ENCODE measurements at places on chromosomes 13 and 19.

DNA sequence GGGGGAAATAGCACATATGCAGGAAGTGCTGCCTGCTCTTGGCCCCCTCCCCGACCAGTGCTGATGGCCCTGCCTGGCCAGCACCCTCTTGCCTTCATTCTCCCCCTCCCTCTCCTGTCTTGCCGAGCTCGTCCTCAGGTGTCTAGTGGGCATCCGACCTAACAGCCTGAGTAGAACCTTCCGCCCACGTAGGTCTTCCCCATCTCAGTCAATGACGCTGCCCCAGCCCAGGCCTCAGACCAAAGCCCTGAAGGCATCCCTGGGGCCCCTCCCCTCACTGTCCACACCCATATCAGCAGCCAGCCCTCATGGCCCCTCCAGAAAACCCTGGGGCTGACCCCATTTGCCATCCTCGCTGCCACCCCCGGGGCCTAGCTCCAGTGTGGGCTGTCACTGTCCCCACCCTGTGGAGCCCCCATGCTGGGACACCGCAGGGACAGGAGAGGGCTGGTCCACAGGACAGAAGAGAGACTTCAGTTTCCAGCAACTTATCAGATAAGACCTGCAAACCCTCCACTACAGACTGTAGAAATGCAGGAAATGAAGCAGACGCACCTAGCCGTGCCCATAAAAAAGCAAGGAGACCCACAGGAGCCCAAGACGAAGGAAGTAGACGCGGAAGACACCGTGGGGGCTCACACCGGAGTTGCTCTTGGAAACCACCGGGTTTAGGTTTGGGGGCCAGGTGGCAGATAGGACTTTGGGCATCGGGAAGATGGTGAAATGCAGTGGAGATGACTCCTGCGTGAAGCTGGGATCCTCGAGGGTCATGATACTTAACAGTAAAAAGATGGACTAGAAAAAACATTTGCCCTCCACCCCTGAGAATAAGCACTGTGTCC lies 38.3 kb downstream of the AP1M1 start:
- DNase-seq, result no peak

GRCh38 chr13:41613984-41614661 lies 156.8 kb downstream of the RGCC start:
- peak; percentile 76 for DNase-seq

- DNase-seq, result no peak
These were observed 100.7 kb downstream of the CRYL1 start for GRCh38 chr13:20424949-20425348.

GRCh38 chr13:35499676-35500075 lies 23.2 kb upstream of the MAB21L1 start:
- DNase-seq, result peak; percentile 54

GRCh38 chr13:42569576-42570344 lies 4.2 kb upstream of the TNFSF11 start:
- no peak for DNase-seq

DNA sequence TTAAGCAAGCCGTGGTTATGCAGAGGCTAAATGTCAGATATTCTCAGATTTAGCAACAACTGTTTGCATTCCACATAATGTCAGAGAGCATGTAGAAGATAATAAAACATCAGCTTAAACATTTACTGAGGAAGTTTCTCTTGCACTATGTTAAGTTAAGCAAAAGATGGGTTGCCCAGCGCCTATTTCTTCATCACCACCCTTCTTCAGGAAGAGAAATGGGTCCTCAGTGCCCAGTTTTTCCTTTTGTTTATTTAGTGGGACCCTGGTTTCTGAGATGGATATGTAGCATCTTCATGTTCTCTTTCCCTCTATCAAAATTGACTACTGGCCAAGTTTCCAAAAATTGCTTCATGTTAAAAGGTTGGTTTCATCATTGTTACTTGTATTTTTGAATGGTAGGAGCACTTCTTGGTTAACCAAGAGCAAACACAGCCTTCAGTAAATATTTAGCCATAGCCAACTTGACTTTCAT lies 356.8 kb downstream of the RFC3 start:
- no peak for DNase-seq

DNA sequence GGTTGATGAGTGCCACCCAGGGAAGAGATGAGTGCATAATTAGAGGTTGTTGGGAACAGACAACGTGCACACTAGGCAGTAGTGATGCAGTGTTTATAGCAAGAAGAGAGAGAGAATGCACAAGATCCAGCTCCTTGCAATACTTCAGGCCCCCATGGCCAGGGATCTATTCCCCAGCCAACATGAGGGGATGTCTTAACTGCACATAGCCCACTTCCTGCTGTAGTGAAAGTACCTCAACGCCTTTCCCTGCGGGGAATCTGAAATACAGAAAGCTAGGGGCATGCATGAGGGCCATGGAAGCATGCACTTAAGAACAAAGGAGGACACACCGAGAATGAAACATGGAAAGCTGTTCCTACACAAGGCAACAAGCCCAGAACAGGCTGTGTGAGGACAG lies 636.7 kb upstream of the GPC6 start:
- no peak for DNase-seq

DNA sequence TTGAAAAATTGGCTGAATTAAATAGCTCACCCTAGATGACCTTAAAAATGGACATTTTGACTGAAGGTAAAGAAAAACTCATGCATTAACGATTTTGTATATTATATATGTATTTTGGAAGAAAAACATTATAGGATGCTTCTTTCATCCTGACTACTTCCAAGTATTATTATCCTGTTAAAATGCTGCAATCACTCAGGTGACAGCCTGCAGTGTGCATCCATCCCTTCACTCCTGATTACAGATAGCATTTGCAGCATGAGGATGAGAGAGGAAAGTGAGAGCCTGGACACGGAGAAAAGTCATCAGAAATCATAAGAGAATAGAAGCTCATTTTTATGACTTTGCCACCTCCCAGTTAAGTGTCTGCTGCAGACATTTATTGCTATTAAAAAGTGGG lies 1055.6 kb downstream of the PCDH17 start:
- DNase-seq, result no peak

DNA sequence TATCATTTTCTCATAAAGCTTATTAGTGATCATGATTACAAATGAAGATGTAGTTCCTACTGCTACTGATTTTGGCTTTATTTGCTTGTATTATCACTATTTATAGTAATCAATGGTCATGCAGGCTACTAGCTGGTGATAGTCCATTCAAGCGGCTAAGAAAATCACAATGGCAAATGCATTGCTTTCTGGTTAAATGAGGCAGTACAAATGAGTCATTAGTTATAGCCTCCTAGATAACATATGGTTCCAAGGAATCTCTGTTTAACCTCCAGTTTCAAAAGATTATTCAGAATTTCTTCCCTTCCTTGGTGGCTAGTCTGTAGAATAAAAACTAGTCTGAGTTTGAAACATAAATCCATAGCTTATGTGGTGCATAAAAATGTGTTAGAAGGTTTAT lies 141.3 kb upstream of the HTR2A start:
- DNase-seq, result no peak

GRCh38 chr13:107665926-107666458 lies 549.3 kb downstream of the LIG4 start:
- no peak for DNase-seq

DNA sequence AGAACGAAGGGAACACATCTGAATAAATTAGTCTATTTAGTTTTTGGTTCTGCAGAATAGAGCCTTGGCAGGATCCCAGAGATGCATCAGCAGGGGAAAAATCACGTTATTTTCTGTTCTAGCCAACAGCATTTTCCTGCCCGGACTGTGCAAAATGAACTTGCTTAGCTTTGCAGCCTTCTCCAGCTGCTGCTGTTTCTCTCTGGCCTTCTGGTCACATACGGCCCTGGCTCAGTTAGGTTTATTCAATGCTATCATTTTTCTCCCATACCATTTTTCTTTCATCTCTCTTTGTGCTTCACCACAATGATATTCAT lies 110.4 kb upstream of the KL start:
- no peak for DNase-seq

DNA sequence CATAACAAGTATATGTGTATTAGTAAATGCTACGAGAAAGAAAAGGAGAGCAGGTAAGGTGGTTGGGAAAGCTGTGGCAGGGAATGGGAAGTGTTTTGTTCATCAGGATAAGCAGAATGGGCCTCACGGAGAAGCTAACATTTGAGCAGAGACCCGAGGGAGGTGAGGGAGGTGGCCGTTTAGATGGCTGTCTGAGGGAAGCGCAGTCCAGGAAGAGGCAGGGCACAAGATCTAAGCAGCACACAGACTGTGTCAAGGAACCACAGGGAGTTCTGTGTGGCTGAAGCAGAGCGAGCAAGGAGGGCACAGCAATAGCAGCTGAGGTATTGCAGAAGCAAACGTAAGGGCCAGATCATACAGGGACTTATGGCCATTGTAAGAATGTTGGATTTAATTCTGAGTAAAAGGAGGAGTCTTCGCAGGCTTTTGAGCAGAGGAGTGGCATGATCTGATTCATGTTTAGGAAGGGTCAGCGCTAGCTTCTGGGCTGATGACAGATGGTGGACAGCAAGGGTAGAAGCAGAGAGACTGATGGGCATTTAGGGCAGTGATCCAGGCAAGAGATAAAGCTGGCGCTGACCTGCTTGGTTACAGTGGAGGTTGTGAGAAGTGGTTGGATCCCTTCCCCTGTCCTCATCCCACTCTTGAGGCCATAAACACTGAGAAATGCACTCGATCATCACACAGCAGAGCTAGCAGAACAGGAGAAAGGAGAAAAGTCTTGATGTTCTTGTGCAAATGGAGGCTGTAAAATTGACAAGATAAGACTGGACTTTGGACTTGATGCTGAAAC lies 199.9 kb downstream of the LACC1 start:
- DNase-seq, result no peak

- no peak for DNase-seq
These were observed 666 bp downstream of the MEIS3 start for GRCh38 chr19:47418692-47419029.

GRCh38 chr13:30647824-30648521 lies 30.3 kb downstream of the USPL1 start:
- no peak for DNase-seq

- no peak for DNase-seq
These were observed 56.5 kb downstream of the TDRD3 start for GRCh38 chr13:60453490-60453889.

DNA sequence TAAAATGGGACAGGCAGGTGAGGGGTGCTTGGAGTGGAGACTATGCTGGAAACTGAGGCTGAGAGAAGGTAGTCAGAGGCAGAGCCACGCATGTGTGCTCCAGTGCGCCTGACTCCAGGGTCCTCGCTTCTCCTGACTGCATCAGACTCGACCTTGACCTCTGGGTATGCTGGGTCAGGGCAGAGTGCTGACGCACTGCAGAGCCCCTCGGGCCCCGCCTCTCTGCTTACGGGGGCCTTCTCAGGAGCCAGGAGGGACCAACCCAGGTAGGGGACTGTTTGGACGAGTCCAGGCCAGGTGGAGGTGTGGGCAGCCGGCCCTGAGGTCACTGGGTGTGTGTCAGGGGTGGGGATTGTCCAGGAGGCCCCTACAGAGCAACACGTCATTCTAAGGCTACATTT lies 22.9 kb upstream of the SLC7A10 start:
- DNase-seq, result no peak

DNA sequence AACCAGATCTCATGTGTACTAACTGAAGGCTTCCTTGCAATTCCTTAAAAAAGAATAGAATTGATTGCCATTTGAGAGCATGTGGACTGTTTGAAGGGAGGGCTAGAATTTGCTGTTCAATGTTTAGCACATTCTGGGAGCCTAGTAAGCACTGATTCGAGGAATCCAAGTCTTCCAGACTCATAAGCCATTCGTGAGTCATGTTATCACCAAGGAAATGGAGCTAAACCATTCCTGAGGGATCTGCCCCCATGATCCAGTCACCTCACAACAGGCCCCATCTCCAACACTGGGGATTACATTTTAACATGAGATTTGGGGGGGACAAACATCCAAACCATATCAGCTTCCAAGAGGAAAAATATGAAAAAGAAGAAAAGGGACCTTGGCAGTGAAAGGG lies 276.4 kb downstream of the KCNRG start:
- no peak for DNase-seq

DNA sequence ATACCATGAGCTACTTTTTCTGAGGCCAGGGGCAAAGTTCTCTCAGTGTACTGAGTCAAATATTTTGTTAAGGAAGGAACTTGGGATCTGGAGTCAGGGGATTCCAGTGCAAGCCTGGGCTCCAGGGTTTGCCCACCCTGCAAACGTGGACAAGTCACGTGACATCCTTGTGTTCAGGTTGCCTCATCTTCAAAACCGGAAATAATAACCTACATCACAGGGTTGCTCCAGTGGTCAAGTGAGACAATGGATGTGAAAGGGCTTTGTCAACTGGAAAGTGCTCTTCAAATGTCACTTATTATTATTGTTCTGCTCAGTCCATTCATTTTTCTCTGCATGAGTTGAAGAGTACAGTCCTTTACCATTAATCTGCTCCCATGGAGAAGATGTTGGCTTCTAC lies 414.9 kb downstream of the COG6 start:
- DNase-seq, result no peak

GRCh38 chr13:25771641-25772478 lies 280.0 kb downstream of the SHISA2 start:
- DNase-seq, result no peak

DNA sequence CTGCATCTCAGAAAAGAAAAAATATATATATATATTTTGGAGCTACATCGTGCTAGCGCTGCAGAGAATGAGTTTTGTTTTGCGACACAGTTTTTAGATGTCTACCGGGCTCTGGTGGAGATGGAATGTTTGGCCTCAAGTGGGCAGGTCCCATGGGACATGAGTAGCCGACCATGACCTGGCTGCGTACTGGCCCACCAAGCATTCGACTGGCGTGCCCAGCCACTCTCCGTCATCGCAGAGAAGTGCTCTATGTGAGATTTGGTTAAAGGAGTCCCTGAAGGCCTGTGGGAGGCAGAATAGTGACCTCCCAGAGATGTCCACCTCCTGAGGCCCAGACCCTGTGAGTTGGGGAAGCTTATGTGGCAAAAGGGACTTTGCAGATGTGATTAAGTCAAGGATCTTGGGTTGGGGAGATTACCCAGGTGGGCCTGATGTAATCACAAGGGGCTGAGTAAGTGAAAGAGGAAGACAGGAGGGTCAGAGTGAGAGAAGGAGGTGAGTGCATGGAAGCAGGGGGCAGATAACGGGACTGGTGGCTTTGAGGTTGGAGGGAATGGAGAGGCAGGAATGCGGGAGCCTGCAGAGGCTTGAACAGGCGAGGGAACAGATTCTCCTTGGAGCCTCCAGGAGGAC lies 821 bp upstream of the LILRB4 start:
- no peak for DNase-seq

- no peak for DNase-seq
These were observed 10.7 kb downstream of the RELB start for GRCh38 chr19:45011959-45012358.

DNA sequence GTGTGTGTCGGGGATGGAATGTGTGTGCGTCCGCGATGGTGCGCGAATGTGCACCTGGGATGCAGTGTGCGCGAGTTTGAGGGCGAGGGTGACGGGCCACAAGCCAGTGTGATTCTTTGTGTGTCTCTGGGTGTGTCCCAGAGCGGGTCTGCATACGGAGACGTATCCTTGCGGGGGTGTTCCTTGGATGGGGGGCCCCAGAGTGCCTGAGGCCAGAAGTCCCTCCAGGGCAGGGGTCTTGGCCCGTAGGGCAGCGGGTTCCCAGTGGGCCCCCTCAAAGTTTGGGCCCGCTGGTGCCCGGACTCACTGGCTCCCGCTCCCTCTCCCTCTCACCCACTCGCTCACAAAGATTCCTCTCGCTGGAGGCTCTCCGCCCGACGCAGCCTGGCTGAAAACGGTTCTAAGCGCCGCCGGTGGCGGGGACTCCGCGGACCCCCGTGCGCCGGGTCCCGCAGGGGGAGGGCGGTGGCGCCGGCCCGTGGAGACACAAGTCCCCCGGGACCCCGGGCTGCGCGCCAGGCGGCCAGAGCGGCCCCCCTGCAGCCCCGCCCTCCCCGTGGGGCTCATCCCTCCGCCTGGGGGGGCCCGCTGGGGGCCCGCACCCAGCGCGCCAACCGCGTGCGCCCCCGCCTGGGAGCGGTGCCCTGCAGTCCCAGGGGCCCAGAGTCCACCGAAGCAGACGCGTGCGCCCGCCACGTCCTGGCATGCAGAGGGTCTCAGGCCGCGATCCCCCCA lies 886 bp downstream of the CRLF1 start:
- no peak for DNase-seq
